Activated CD4-positive, alpha-beta T cell treated with anti-CD3 and anti-CD28 coated beads, Interleukin-2, amount 50 U/mL, for 48 hours (primary cell): ENCODE measurements at places on chromosomes 7 and 10.

DNA sequence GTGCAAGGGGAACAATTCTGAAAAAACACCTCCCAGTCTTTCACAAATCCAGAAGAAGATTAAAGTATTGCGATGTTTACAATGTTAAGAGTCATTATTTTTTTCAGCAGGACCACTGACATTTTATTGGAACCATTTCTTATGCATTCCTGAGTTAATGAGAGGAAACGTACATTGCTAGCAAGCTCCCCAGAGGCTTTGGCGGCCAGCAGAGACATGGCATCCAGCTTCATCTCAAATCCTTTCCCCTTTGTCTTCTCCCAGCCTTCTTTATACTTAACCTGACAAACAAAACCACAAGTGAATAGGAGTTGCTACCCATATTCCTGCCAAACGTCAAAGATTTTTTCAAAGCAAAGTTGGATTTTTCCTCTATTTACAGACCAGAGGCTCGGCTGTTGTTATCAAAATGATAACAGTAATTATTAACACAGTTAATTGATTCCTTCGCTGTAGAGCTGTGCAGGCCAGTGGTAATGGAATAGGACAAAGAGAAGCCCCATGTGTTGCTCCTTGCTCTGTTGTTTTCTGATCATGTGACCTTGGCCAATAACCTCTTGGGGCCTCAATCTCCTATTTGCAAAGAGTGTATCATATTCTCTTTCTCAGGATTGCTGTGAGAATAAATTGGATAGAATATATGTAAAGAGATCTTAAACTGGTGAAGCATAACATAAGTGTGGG, 32.0 kb downstream of the NRAP start:
- DNase-seq: no peak

DNA sequence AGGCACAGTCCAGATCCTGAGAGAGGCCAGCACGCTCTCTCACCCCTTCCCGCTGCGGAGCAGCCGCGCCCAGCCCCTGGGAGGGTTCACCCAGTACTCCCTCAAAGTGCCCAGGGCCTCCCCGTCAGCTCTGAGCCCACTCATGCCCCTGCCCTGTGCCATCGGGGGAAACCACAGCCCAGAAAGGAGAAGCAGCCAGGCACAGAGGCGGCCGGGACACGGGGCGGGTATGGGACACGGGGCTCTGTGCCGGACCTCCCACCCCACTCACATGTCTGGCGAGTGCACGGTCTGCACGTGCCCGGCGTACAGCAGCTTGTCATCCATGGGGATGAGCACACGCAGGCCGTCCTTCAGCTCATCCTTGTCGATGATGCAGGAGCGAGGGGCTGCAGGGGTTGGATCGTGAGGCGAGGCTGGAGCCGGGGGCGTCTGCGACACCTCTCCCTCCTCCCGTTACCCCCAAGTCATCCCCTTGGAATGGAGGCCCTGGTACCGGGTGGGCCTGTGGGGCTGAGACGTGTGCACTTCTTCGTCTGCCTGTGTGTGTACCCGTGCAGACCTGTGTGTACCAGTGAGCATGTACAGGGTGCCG, 38.2 kb downstream of the SLC29A4 start:
- no peak for DNase-seq

- DNase-seq: no peak
Measured at GRCh38 chr10:69645296-69646184, 15.5 kb downstream of the FAM241B start.

DNA sequence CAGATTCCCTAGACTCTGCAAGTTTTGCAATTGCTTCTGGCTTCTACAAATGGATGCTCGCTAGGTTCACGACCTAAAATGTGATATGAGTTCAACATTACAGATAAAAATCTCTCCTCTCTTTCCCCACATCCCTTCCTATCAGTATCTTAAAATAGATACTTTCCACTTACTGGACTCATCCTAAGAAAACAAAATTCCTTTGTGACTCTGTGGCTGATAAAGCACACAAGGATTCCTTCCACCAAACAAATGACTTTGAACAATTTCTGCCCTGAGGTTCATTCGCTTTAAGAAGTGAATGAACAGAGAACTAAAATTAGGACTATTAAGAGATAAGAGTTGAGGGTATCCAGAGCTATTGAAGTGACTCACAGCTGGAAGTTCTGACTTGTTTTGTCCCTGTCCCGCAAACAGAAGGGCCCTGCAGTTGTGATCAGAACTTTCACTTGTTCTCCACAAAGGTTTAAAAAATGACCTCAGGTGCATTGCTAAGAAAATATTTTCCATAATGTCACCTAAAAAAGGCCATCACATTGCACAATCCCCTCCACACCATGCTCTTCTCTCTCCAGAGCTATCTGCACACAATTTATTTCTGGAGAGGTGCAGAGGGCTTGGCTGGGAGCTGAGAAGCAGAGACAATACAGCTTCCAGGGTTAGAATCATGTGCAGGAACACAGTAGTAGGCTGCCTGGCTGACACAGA, 96.1 kb downstream of the PIP4K2A start:
- DNase-seq: no peak

DNA sequence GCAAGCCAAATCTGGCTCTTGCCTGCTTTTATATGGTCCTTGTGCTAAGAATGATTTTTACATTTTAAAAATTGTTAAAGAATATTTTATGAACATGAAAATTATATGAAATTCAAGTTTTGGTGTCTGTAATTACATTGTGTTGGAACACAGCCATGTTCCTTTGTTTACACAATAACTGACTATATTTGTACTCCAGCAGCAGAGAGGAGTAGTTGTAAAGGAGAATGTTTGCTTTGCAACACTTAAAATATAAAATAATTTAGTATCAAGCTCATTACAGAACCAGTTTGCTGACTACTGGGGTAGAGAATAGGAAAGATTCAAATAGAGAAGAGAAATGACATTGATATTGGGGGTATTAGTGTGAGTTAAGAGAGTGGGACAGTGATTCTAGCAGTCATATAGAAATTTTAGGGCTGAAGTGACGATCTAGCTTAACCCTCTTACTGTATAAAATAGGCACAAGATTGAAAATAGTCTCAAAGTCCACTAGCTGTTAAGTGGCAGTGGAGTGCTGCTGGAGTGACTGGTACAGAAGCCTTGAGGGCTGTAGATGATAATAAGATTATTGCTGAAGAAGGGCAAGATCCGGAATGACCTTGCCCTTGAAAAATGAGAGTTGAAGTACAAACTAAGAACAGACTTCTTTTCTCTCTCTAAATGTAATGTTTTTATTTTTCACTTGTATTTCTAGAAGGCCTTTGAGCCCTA, 28.2 kb downstream of the SGPL1 start:
- no peak for DNase-seq

DNA sequence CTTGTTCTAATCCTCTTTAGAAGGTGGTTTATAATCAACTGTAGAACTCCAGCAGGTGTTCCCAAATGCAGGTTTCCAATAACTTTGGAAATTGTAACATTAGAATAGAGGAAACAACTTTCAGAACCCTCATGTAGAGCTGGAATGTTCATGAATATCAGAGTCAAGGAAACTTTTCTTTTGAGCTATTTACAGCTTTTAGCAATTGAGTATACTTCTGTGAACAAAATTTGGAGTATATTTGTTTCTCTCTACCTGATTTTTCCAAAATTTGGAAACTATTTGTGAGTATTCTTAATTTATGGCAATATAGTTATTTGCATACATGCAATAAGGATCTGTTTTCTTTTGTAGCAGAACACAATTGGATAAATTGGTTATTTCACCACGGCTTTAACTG, 2.8 kb upstream of the CFAP43 start:
- no peak for DNase-seq

DNA sequence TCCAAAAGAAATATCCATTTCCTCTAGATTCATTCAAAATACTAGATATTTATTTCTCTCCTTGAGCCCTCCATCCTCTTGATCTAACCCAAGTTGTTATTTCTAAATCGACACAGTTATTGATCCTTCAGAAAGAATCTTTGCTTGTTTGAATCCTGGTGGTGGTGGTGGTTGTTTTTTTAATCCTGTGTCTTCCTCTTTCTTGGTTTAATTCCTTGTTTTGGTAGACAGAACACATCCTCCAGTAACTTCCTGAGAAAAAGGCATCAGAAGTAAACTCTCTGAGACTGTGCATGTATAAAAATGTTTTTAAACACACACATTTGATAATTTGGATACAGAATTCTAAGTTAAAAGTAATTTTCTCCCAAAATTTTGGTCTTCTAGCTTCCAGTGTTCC, 49.9 kb downstream of the SIRT1 start:
- DNase-seq: no peak

DNA sequence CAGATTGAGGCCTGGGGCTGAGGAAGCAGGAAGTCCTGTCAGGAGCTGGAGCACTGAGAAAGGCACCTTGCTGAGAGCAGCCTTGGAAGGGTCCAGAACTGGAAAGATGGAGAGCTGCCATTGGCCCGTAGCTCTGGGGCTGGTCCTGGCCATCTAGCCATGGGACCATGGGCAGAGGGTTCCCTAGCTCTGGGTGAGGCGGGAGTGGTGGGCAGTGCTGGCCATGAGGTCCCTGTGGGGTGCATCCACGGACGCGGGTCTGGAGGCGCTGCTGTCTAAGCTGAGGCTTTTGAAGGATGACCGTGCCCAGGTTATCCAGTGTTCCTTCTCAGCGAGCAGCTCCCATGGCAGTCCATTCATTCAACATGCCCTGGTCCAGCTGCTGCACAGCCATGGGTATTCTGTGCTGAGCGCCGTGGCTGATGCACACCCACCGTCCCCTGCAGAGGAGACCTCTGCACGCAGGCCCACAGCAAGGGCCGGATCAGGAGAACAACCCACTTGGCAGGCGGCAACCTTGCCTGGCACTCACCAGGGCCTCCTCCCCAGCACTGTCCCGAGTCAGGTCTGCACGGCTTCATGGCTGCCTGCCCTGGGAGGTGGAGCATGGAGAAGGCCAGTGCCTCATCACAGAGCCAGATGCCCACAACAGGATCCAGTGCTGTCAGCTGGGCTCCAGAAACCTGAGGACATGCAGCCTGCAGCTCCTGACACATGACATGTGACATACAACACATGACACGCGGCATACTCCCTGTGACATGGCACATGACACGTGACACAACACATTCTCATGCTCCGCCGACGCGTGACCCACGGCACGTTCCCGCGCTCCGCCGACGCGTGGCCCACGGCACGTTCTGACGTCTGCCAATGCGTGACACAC, 121.9 kb downstream of the INPP5A start:
- DNase-seq: no peak

DNA sequence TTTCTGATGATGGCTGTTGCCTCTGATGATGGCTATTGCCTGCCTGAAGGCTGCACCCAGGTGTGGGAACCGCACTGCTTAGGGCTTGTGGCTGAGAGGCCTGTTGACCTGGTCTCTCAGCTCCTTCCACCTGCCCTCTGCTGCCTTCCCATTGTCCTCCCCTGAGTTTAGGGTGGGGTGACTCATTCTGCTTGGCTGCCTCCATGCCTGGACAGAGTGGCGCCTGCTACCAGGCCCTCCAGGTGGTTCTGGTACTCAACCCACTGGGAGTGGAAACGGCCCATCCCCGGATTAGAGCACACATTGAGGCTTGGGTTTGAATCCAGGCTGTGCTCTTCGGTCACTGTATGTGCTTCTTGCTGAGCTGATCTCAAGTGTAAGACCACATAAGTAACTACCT, 120.6 kb downstream of the SEM1 start:
- no peak for DNase-seq

GRCh38 chr10:122997864-122998263, 10.7 kb downstream of the IKZF5 start:
- no peak for DNase-seq

- DNase-seq: peak; percentile 70
Measured at GRCh38 chr7:100604976-100605911, 3.1 kb downstream of the PCOLCE start.

GRCh38 chr10:82092111-82092510, 217.1 kb downstream of the NRG3 start:
- no peak for DNase-seq

DNA sequence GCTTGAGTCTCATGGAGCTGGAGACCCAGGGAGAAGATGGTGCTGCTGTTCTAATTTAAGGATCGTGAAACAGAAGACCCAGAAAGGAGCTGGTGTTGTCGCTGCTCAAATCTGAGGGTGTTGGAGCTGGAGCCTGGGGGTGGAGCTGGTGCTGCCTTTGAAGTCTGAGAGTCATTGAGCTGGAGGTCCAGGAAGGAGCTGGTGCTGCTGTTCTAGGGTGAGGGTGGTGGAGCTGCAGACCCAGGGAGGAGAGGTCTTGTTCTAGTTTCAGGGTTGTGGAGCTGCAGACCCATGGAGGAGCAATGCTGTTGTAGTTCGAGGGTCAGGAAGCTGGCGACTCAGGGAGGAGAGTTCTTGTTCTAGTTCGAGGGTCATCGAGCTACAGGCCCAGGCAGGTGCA, 84.1 kb upstream of the ZNF479 start:
- no peak for DNase-seq

GRCh38 chr10:21202776-21203462, 305.8 kb upstream of the NEBL start:
- no peak for DNase-seq

DNA sequence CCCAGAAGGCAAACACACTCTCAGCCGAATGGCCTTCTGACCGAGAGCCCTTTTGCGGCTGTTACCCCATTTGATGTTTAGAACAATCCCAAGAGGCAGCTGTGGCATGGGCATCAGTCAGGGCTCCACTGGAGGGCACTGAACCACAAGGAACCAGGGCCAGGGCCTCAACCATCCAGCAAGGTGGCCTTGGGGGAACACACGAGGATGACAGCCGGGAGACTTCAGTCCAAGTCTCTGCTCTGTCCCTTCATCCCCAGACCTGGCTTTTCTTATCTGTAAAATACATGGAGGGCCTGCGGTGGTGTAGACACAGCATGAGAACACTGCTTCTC, 63.6 kb upstream of the INSIG1 start:
- DNase-seq: no peak

DNA sequence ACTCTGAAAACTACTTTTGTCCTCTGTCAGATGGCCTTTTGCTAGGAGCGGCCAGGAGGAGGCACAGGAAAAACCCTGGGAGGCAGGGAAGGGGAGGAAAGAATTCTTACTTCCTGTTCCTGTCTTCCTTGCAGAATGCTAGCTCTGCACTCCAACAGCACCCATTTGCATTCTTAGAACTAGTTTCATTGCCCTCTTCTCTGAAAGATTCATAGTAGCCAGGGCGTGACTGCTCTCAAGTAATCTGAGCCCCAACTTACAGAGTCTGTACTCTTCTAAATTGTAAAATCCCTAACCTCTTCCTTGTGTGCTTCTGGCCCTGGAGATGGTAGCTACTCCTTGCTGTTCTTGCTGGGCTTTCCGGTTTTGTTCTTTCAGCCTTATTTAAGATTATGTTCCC, 75.3 kb upstream of the STEAP1 start:
- no peak for DNase-seq

DNA sequence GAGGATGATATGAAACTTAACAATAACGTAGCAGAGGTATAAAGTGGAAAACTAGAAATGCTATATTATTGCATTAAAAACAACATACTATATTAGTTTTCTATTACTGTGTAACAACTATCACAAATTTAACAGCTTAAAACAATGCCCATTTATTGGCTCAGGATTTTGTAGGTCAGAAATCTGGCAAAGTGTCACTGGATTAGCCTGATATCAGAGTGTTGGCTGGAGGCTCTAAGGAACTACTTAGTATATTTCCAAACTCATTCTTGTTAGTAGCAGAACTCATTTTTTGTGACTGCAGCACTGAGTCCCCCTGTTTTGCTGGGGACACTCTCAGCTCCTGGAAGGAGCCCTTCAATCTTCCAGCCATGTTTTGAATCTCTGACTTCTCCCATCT, 306.8 kb downstream of the ETV1 start:
- DNase-seq: no peak
